ENCODE measurements at places on chromosomes 1 and 21.
A peak's percentile ranks its signal among the peaks of the same experiment; 100 is the strongest.

GRCh38 chr1:186925881-186926669, 97.3 kb downstream of the PLA2G4A start:
- DNase-seq, result no peak

- no peak for DNase-seq
Measured at GRCh38 chr1:215160351-215160750, 77.8 kb downstream of the KCNK2 start.

GRCh38 chr1:184022668-184023067, 14.9 kb downstream of the COLGALT2 start:
- no peak for DNase-seq

GRCh38 chr21:36419996-36420395, 34.8 kb downstream of the CHAF1B start:
- peak; percentile 73 for DNase-seq

- no peak for DNase-seq
Measured at GRCh38 chr1:161803181-161803580, 37.1 kb downstream of the ATF6 start.
